ENCODE measurements at places on chromosomes 1 and 21.
A peak's percentile ranks its signal among the peaks of the same experiment; 100 is the strongest.

DNA sequence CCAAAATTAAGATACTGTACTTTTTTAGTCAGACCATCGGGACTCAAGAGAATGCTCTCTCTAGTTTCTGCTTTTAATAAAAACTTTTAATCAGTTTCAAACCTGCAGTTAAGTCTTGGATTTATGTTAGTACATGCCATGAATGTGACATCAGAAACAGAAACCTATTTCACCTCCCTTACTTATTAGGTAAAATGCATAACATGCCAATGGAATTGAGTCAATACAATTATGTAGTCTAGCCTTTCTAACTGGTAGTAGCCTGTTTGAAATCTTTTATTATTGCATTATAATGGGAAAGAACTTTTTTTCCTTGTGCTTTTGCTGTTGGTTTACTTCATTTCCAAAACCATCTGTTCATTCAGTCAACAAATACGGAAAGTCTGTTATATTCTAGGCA, 4.8 kb downstream of the PHACTR4 start:
- no peak for DNase-seq

DNA sequence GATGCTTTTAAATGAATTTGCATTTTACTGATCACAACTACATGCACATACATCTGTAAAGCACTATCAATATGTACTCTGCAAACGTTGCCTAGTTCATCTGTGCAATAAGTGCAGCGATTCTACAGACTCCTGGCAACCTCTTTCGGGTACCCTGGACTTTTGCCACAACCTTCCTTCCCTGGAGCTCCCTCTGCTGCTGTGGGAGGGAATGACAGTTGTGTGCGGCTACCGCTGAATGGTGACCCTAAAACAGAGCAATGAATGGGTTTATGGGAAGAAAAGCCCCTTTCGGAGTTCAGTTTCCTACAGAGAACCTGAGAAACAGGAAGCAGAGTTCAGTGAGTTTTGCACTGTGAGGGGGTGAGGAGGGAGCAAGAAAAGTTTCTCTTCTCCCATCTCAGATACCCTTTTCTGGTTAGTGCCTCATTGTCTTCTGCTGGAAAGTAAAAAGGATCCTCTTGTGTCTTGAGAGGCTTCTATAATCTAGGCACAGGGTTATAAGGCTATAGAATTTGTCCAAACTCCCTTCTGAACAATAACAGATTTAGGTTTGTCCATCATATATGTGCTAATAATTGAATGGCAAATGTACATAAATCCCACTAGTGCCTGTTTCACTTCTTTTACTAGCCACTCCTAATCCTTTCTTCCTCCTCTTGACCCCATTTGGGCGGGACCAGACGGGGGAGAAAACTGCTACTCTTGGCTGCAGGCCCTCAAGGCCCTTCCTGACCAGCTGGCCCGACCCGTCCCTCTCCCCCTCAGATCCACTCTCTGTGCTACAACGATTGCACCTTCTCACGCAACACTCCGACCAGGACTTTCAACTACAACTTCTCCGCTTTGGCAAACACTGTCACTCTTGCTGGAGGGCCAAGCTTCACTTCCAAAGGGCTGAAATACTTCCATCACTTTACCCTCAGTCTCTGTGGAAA, 19.8 kb upstream of the SARS1 start:
- peak; percentile 54 for DNase-seq

- no peak for DNase-seq
Observed at GRCh38 chr1:15410223-15410883, 665 bp downstream of the EFHD2 start.

DNA sequence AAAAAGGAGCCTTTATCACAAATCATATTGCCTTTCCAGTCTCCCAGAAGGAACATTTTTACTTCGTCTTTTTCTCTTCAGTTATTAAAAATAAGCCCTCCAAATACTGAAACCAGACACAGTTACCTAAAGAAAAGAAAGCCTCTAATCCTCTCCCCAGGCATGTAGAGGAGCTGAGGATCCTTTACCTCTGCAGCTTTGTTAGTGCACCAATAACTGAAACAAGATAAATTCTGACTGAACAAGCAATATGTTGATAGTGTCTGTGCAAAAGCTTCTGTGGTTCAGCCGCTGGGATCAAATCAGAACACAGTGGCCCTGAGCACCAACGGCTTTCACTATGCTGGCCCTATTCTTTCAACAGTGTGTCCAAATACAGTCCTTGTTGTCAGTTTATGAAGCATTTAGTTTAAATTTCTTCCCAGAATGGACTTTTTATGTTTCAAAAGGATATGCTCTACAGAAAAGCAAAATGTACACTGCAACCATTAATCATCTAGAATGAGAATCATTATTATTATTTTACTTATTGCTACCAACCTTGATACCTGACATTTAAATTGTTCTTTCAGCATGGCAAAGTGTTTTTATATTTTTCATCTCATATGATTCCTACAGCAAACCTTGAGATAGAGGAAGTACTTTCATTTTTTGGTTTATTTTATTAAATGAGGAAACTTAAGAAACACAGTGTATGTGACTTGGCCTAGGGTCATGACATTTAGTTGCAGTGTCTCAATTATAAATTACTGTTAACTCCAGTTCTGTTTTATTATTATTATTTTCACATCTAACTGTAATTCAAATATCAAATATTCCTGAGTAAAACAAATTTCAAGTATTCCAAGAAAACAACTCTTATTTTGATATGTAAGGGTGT, 217.9 kb downstream of the NEGR1 start:
- DNase-seq = peak; percentile 31

DNA sequence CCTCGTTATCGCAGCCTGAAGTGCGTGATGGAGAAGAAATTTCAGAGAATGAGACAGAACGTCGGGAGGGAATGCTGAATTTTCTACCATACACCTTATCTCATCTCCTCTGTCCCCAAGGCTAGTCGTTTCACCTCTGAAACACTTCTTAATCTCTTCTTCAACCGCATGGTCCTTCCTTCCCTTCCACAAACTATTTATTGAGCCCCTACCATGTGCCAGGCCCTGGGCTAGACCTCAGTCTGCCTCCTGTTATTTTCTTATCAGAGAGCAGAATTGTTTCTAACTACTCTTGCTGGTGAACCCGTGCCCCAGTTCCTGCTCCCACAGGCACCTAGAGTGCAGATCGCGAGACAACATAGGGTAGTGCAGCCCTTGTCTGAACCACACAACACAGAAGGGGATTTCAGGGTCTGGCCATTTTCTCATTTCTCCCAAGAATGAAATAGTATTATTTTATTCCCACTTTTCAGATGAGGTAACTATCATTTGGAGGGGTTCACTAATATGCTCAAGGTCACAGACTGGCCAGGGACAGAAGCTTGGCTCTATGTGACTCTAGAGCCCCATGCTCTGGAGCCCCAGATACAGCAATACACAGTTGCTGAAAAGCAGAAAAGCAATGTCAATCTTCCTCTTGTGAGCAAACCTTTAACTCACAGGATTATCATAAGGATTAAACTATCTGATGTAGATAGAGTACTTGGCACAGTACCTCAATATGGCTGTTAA, 598 bp upstream of the ADIPOR1 start:
- no peak for DNase-seq

- no peak for DNase-seq
Observed at GRCh38 chr1:30250984-30251850, 472.2 kb downstream of the MATN1 start.

GRCh38 chr1:17678011-17678410, 77.1 kb upstream of the ACTL8 start:
- DNase-seq = no peak

GRCh38 chr21:44701541-44701940, 4.6 kb downstream of the KRTAP10-12 start:
- no peak for DNase-seq

DNA sequence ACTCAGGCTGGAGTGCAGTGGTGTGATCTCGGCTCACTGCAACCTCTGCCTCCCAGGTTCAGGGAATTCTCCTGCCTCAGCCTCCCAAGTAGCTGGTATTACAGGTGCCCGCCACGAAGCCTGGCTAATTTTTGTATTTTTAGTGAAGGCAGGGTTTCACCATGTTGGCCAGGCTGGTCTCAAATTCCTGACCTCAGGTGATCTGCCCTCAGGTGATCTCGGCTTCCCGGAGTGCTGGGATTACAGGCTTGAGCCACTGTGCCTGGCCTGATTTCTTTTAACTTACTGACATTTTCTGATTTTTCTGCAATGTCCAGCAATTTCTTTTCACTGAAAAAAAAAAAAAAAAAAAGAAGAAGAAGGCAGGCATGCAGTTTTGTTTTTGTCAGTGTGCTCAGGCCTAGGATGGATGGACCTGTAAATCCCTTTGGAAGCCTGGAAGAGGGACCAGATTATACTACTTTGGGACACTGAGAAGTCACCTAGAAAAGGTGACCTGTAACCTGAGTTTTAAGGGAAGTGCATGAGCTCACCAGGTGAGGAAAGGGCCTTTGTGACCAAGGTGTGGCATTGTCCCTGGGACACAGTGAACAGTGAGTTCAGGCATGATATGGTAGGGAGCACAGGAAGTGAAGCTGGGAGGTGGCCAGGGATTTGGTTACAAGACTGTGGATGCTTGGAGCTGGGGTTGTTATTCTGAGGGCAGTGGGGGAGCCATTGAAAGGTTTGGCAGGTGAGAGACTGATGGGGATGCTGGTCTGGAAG, 2.7 kb upstream of the TMEM61 start:
- no peak for DNase-seq

DNA sequence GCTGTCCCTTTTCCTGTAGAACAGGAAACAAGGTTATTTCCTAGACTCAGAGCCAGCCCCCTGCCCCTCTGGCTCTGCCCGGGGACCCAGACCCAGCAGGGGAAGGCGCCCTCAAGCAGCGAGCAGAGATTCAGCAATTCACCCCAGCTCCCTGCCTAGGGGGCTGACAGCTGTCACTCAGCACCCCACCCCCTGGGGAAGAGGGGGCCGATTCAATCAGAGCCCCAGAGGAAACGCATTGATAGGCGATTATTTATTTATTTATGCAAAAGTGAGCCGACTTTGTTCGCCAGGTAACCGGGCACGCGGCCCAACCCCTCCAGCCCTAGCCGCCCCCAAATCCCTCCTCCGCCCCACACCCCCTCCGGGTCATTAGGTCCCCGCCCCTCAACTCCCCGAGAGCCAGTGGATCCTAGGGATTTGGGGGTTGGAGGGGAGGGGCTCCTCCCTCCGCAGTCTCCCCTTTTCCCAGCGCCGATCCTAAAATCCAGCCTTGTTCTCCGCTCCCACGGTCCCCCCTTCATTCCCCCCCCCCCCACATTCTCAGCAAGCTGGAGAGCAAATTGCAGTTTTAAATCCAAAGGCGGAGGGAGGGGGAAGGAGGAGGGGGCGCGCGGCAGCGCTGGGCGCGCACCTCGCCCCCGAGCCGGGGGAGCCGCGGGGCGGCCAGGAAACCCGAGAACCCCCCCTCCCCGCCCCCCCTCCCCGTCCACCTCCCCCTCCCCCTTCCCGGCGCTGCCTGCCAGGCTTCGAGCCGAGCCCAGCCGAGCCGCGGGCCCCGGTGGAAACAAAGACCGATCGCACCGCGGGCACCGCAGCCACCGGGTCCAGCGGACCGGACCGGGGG, 1.3 kb downstream of the AHDC1 start:
- no peak for DNase-seq

- DNase-seq = no peak
Observed at GRCh38 chr1:181816608-181817007, 244.9 kb downstream of the ZNF648 start.

- no peak for DNase-seq
Observed at GRCh38 chr21:43358940-43359822, 67.8 kb downstream of the SIK1 start.

- no peak for DNase-seq
Observed at GRCh38 chr1:156074661-156075060, 7.6 kb downstream of the MEX3A start.

- no peak for DNase-seq
Observed at GRCh38 chr1:54204199-54204598, 4.2 kb downstream of the MRPL37 start.

DNA sequence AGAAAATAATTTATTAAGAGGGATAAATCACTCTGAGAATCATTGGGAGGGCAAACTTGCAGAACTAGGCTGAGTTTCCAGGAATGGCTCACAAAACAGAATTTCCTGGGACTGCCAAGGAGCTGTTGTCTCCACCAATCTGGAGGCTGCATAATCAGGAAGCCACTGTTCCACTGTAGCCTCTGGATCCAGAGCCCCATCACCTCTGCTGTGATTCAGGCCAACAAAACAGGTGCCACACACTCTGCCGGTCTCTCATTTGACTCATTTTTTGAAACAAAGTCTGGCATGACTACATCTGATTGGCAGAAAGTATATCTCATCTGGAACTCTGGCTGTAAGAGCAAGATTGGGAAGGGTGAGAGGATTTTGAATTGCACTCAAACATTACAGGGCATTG, 178.9 kb upstream of the C1orf105 start:
- DNase-seq = no peak

DNA sequence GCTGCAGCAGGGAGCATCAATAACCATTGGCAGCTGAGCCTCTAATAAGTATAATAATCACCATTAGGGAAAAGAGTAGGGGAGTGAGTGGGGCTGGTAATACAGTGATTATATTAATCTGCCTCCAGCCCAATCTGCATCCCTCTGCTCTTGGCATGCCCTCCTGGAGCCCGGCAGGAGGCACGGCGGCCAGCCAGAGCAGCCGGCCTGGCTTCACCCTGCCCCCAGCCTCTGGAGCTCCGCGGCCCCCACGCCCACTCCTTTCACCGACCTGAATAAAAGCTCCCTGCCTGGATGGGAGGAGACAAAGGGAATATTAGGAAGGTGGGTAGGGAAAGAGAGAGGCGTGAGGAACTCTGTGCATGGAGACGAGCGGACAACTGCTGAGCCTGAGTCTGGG, 28.3 kb downstream of the OPTC start:
- no peak for DNase-seq

DNA sequence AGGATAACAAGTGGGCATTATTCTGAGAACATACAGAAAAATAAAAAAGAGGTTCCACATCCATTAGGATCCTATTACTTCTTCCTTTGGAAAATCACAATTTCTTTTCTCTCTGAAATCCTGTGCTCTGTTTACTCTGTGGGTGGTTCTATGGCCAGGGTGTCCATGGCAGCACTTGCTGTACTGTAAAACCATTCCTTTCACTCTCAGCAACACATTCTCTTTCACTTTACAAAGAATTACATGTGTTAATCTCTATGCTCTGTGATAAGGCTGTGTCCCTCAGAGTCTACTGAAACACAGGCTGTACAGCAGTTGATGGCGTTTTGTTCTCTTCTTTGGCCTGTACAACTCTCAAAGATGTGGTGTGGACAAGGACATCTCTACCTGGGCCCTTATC, 524.1 kb downstream of the PTBP2 start:
- DNase-seq = no peak

DNA sequence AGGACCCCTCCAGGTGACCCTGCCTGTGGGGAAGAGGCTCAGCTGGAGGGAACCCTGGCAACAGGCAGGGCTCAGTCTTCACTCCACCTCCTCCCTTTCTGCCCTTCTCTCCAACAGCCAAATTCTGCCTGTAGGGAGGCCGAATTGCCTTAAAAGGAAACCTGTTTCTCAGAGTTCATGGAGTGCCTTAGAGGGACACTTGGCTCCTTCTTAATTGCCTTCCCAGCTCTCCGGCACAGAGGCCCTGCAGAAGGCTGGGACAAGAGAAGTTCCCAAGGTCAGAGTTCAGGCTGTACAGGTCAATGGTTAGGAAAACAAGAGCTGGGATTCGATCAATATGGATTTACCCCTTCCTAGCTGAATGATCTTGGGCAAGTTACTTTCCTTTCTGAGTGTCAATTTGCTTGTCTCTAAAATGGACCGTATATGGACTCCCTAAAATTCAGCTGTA, 6.2 kb downstream of the CSRP1 start:
- DNase-seq = no peak

GRCh38 chr1:7011826-7012225, 226.6 kb downstream of the CAMTA1 start:
- no peak for DNase-seq

- DNase-seq = no peak
Observed at GRCh38 chr1:177119311-177119710, 45.2 kb downstream of the ASTN1 start.

Measured in AML-193 (cell line).